ENCODE measurements at places on chromosomes 5 and 9.

GRCh38 chr5:91266184-91266705, 116.9 kb downstream of the ARRDC3 start:
- no peak for DNase-seq

GRCh38 chr5:135221696-135222095, 177.3 kb downstream of the MACROH2A1 start:
- no peak for DNase-seq

GRCh38 chr9:91245431-91246313, 116.0 kb downstream of the AUH start:
- no peak for DNase-seq

DNA sequence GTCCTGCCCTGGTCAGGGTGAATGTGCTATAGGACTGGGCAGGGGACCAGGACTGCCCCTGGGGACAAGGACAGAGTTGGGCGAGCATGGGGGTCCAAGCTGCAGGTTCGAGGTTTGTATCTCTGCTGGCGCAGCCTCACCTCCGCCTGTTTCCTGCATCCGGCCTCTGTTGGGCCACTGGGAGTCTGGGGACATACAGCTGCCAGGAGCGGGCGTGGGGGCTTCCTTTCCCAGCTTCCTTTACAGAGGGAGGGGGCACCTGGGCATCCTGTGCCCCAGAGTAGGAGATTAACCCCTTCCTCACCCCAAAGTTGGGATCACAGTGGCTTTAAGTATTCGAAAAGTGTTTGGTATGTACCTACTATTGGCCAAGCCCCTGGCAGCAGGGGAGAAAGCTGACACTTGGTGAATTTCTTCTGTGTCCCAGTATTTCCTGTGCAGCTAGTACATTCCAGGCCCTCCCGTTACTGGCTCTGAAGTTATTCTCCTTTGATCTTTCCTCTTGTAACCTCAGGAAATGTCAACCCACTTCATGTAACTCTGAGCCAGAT, 19.0 kb downstream of the OLFML2A start:
- no peak for DNase-seq

DNA sequence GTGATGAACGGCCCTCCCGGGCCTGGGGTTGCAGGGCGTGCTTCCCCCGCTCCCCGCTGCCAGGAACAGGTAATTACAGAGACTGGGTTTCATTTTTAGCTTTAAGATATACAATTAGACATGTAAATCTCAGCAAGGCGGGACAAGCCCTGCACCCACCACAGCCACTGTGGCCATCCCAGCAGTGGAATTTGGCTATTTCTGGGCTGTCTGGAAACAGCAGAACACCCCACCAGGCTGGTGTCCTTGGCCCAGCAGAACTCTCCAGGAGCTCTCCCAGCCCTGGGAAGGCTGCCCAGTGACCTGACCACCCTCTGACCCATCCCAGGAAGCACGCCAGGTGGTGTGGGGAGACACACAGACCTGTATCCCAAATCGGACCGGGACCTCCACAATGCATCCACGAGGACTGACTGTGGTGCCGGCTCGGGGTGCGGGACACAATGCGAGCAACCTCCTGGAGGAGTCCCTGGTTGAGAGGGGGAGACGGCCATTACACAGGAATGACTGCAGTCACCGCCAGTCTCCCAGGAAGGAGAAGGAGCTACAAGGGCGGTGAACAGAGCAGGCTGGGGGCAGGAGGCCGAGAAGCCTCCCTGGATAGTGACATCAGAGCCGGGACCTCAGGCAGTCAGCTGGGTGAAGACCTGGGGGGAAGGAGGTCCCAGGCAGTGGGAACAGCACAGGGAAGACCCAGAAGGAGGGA, 17.3 kb downstream of the EEIG1 start:
- DNase-seq: no peak

DNA sequence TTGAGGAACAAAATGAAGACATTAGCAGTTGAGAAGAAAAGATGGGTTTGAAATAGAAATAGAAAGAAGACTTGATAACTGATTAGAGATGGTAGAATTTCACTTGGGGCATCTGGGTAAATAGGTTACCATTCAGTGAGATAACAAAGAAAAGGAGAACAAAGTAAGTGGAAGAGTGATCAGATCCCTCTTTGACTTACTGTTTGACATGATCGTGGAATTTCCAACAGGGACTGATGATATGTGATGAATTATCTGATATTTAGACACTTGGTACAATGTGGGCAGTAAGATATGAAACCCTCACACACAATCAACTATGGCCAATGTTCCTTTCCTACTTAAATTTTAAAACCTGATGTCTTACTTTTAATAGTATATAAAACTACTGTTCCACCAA, 70.1 kb upstream of the STARD4 start:
- DNase-seq: no peak

DNA sequence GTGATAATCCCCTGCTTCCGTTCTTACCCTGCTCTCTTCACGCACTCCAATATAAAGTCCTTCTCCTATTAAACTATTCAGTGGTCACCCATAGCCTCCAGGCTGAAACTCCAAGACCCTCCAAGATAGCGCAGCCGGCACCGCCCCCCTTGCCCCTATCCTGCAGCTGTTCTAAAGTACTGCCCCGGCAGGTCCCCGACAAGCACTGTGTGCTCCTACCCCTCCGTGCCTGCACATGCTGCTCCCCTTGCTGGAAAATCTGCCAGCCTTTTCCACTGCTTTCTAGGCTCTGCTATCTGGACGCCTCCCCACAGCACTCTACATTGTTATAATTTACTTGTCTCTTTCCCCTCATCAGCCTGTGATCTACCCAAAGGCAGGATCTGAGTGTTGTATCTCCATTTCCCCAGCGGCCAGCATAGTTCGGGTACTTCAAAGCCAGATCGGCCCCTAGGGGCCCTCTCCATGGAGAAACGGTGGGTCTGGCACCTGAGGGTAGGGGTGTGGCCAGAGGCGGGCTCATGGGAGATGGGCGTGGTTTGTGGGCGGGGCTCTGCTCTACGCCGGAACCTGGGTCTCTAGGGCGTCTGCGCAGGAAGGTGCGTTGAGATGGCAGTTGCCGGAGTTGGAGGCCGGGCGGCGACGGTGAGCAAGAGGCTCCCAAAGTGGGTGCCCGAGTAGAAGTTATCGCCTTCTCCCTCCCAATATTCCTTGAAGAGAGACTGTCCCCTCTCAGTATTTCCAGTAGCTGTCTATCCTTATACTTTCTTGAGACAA, 83.5 kb upstream of the RUSC2 start:
- DNase-seq: no peak

DNA sequence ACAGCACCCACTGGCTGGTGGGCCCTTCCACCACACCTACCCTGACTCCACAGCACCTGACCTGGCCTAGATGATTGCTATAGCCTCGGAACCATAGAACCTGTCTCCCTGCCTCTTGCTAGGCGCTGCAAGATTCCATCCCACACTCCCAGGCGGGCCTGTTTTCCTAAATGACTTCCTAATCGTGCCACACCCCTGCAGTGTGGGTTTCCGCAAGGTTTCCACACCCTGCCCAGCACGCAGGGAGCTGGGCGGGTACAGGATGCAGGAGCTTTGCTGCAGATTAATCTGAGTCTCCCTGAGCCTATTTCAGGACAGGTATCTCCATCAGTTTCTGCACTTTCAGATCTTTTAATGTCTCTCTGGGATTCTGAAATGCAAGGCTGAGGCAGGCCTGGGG, 62.9 kb downstream of the SHB start:
- DNase-seq: no peak

DNA sequence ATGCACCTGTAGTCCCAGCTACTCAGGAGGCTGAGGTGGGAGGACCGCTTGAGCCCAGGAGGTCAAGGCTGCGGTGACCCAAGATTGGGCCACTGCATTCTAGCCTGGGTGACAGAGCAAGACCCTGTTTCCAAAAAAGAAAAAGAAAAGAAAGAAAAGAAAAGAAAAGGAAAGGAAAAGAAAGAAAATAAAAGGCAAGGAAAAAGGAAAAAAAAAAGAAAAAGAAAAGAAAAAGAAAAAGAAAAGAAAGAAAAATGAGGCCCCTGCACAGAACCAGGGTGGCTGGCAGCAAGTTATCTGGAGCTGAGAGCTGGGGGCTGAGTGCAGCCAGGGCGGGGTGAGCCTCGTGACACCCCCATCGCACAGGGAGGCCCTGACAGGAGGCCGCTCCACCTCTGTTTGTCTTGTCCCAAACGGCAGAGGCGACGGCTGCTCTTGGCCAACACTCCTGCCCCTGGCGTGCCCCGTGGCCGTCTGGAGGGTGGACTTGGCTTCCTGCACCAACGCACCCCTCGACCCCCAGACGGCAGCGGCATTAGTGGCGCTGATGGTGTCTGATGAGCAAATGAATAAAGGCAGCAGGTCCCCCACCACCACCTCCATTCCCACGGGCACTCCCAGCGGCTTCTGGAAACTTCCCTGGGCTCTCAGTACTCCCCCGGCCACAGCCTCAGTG, 16.7 kb downstream of the EXD3 start:
- no peak for DNase-seq

- no peak for DNase-seq
These were observed 6.2 kb downstream of the TBC1D9B start for GRCh38 chr5:179901462-179901861.

Measured in 8988T (cell line).